ENCODE measurements at places on chromosomes 11 and 22.

- DNase-seq, result no peak
These were observed 3.1 kb upstream of the TNNT3 start for GRCh38 chr11:1916132-1916985.

DNA sequence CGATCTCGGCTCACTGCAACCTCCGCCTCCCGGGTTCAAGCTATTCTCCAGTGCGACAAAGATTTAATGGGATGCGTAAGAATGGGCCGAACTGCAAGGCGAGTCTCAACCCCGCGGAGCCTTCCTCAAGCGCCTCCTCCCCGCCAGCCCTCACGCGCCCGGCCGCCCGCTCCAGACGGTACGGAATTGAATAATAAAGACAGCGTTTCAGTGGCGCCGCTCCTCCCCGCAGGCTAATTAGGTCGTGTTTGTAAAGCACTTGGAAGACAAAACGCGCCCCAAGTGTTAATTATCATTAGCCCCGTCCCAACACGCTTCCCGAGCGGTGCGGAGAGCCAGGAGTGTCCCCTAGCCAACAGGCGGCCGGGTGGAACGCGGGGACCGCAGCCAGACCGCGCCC, 192.0 kb downstream of the BUD13 start:
- no peak for DNase-seq

DNA sequence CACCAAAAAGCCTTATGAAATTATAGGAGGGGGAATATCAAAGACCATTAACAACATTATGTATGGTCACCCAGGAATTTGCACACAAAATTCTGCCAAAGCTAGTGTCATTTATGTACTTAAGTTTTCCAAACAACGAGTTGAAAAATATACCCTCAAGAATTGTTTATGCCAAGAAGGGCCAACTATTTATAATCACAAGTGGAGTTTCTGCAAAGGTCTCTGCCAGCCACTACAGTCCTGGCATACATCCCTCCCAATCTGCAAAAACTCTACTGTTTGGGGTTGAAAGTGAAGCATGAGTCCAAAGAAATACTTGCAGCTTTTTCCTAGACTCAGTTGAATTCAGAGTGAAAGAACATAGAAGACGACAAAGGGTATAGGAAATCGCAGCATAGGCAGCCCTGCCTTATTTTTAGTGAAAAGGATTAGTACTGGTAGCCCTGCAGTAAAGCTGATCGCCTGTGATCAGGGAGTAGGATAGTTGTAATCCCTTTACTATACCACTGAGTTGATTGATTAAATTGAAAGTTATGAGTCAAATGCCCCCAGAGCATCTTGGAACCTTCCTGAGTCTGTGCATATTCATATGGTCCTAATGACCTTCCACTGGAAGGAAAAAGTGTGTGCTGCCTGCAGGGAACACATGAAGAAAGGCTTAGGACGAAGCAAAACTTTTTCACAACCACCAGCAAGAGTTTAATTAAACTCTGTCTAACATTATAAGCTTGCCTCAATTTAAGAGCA, 144.0 kb downstream of the SPON1 start:
- DNase-seq, result no peak

GRCh38 chr11:109849946-109850345, 243.2 kb upstream of the ZC3H12C start:
- no peak for DNase-seq

GRCh38 chr11:62400760-62401159, 18.1 kb upstream of the SCGB1A1 start:
- DNase-seq, result no peak

DNA sequence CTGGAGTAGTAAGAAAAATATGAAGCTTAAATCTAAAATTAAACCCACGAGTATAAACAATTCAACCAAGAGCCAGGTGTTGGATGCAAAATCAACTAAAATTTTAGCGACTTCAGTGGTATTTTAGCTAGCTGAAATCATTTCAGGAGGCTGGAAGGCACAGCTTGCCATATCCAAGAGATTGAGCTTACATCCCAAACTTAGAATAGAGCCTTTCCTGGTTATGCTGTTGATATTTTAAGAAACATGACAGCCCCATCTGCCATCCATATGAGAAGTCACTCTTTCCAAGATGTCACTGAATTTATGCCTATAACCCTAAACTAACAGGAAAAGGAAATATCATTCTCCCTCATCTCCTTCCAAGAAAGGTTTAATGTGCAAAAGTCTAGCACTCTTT, 334.0 kb downstream of the KCNA4 start:
- no peak for DNase-seq

DNA sequence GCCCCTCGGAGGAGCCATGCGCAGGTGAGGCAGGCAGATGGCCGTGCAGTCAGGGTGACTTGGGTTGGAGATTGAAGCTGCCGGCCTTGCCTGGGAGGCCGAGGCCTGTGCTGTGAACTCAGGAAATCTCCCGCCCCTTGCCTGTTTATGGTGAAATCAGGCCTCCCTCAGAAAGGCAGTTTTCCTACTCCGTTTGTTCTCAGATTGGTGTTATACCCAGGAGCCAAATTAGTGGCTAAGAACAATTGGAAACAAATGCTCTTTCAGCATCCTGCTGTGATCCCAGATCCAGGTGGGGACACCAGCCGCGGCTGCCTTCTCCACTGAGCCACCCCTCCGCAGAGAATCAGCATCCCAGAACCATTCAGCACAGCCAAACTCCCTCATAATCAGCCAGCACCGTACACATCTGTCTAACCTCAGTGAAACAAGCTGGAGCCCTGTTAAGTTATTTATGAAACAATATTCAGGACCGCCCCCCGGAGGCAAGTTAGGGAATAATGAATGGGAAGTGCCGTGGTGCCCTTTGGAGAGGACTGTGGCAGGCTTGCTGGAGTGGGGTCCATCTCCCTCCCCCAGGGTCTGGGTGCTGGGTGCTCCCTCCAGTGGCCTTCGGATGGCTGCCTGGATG, 60.0 kb downstream of the PKNOX2 start:
- DNase-seq, result peak; percentile 35

GRCh38 chr11:128896356-128896755, 5.2 kb downstream of the KCNJ5 start:
- DNase-seq, result peak; percentile 3

GRCh38 chr22:43207849-43208702, 21.1 kb upstream of the TTLL12 start:
- DNase-seq, result no peak

DNA sequence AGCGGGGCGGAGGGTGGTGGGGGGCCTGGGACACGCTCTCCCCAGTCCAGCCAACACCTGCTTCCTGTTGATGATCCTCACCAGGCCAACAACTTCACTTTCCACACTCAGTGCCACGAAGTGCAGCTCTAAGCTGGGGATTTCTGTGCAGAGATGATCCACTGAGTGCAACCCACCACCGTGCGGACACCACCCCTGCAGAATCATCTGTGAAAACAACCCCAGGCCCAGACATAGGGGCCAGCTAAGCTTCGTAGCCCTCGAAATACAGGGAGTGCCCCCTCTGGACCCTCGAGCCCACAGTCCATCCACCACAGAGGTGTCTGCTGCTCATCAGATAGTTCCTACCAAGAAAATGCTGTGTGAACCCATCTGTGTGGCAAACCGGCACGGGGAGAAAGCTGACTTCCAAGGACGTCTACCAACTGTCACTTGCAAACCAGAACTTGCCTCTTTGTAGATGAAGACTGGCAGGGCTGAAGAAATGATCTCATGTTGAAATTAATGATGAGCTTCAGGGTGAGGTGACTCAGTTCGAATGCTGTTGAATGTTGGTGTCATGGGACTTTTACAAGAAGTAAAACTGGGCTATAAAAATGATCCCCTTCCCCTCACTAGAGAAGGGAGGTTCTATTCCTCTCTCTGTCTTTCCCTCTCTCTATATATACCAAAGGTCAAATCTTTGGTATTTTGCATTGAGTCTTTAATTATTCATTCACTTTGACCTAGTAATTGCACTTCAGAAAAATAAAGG, 73.4 kb downstream of the MYEOV start:
- no peak for DNase-seq

GRCh38 chr11:122127020-122127419, 11.0 kb upstream of the BLID start:
- DNase-seq, result no peak

DNA sequence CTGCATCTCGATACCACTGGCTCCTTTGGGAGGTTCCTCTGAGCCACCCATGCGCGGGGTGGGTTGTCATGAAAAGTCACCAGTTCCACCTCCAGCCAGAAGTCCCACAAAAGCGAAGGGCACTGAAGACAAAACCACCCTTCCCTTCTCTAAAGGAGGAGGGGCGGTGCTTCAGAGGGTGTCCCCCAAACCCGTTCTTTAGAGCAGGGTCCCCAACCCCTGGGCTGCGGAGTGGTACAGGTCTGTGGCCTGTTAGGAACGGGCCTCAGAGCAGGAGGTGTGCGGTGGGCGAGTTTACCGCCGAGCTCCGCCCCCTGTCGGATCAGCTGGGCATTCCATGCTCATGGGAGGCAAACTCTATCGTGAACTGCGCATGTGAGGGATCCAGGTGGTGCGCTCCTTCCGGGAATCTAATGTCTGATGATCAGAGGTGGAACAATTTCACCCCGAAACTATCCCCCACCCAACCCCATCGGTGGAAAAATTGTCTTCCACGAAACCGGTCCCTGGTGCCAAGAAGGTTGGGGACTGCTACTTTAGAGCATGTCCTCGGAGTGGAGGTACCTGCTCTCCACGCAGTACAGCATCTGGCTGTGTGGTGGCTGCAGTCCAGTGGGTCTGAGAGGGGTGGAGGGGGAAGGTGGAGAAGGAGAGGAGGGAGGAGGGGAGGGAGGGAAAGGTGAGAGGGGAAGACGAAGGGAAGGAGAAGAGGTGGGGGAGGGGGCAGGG, 72.9 kb upstream of the SEPTIN5 start:
- DNase-seq, result peak; percentile 39

GRCh38 chr11:44585421-44585820, 20.0 kb downstream of the CD82 start:
- DNase-seq, result no peak

GRCh38 chr11:88827018-88827676, 238.6 kb downstream of the GRM5 start:
- no peak for DNase-seq

- no peak for DNase-seq
These were observed 28.1 kb downstream of the MTMR2 start for GRCh38 chr11:95895815-95896214.

DNA sequence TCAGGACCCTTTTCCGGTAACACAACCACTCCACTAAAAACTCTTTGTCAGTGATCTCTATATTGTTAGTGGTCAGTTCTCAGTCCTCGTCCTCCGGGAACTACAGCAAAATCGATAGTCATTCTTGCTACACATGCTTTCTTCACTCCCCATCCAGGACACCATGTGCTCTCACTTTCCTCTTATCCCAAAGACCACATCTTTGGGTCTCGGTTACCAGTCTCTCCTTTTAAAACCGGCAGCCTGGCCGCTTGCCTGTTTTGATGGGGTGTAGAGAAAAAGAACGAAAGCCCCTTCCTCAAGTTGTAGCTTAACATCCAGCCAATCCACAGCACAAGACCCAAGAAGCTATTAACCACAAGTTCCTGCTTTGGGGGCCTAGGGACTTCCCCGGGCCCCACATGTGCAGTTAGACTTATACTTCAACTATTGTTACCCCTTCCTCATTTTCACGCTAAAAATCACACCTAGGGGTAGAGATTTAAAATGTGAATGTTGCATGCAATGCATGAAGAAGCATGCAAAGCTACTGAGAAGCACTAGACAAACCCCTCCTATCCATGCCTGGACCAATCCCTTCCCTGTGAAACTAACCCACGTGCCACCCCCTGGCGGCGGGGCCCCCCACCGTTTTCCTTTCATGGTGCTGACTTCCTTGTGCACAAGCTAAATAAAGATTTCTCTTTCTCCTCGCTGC, 1.5 kb upstream of the TOLLIP start:
- DNase-seq, result no peak

DNA sequence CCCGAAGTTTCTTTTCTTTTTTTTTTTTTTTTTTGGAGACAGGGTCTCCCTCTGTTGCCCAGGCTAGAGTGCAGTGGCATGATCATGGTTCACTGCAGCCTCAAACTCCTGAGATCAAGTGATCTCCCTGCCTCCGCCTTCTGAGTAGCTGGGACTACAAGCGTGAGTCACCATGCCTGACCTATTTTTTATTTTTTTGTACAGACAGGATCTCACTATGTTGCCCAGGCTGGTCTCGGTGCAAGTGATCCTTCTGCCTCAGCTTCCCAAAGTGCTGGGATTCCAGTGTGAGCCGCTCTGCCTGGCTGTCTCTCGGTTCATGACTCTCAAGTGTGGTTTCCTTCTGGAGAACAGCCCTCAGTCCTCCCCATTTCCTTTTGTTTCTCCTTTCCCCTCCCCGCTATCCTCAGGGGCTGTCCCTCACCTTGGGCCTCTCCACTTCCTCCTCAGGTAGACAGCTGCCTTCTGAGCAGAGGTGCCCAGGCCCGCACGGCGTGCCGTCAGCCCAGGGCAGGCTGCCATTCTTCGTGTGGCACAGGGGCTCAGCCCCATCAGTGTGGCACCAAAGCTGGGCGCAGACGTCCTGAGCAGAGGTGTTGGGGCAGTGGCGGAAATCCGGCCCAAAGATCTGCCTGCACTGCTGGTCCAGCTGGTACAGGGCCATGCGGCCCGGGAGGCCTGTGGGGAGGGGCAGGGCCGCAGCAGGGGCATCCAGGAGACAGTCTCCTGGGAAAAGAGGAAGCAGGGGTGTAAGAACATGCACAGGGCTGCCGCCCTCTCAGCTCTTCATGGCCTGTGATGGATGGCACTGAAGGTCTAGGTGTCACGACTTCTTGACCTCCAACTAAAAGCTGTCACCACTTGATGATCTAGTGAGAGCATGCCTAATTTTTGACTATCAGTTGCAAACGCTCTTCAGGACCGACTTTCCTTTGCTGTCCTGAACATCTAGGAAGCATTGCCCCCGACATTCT, 14.0 kb downstream of the ADAMTS8 start:
- DNase-seq, result no peak

DNA sequence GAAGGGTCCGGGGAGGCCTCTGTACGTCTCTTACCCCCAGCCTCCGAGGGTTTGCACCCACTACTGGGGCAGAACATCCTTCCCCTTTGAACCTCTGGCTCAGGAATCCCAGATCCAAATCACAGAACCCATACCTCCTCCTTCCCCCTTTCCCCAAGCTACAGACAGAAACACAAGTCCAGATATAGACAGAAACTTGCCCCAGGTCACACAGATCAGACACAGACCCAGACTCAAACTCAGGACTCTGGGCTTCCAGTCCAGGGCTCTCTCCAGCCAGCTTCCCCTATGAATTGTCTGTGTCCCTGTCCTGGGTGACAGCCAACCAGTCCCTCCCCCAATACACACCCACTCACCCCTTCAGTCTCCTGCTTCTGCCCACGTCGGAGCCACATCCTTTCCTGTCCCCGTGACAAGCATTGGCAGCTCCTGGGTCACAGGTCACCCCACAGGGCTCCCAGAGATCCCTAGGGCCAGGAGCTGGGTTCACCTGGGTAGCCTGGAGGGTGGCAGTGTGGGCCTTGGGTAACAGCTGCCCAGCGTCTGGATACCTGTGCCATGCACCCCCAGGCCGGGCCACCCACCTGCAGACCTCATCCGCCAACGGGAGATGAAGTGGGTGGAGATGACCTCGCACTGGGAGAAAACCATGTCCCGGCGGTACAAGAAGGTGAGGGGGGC, 772 bp downstream of the TBC1D10C start:
- DNase-seq, result no peak

Measured in ELR (cell line).